ENCODE measurements at places on chromosomes 7 and 10. TPM values are rescaled to one million over a fixed set of nuclear protein-coding genes. Genes with fewer than 3 reads are reported as not detected.

The PALD1 gene
- 17.2 TPM for total RNA-seq

The MKX gene
- 34.9 TPM for total RNA-seq

The GIMAP5 gene
- 30.7 TPM for total RNA-seq

The PKD2L1 gene
- not detected for total RNA-seq

The PAPOLB gene
- 0.49 TPM for total RNA-seq

The CFTR gene
- total RNA-seq = 0.33 TPM

The PNLIP gene
- not detected for total RNA-seq

The CALCR gene
- not detected for total RNA-seq

The RAB19 gene
- total RNA-seq = not detected

The FGFR2 gene
- total RNA-seq = 71.5 TPM

The TET1 gene
- total RNA-seq = 6.4 TPM

The SLIT1 gene
- total RNA-seq = 0.71 TPM

DNA sequence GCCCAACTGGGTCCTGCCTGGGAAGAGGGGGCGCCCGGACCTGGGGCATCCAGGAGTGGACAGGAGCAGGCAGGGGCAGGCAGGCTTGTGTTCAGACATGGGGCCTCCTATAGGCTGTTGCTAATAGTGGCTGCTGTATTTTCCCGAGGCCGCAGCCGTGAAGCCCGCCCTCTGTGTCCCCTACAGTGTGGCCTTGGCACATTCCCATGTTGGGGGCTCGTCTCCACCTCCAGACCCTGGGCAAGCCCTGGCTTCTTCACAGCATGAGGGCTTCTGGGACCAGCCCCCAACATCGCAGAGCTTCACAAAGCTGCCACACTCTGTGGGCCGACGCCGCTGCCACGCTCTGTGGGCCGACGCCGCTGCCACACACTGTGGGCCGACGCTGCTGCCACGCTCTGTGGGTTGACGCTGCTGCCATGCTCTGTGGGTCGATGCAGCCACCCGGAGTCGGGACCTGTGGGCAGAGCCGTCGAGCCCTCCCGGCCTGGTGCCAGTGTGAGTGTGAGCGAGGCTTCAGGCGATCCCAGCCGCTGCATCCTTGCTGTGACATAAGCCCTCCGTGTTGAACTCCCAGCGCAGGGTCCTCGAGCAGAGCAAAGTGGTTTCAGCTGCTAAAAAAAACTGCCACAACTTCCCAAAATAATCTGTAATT is 109.0 kb downstream of the INPP5A start:
- DNase-seq = peak; percentile 59

GRCh38 chr10:114271779-114272167 is 32.7 kb downstream of the VWA2 start:
- peak; percentile 82 for DNase-seq

DNA sequence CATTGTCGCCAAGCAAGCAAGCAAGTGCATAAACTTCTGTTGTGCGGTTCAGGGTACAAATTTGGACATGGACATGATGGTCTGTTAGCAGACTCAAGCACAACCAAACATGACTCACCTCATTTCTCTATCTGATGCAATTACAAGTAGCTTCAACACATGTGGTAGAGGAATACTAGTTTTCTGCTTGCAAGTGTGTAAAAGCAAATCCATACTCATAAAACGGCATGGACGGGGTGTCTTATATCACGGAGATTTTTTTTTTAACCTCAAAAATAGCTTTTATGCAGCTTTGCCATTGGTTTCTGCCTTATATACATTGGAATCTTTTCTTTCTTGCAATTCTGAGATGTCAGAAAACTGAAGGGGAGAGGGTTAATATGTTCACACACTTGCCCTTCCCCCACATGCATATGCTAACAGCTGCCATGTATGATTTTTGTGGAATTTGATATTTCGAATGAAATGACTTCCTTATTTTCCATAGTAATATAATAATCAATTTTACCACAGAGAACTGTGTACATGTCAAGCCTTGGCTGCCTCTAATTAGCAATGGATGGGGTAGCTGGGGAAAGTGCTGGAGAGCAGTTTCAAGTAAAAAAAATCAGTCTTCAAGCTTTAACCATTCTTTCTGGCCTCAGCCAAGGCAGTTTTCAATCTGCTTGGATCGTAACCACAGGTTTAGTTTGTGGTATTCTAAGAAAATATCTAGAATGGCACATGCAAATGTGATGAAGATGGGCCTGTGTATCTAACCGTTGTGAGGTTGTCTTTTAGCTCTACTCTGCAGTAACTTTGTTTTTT is 106.0 kb upstream of the PDCD4 start:
- DNase-seq = no peak

DNA sequence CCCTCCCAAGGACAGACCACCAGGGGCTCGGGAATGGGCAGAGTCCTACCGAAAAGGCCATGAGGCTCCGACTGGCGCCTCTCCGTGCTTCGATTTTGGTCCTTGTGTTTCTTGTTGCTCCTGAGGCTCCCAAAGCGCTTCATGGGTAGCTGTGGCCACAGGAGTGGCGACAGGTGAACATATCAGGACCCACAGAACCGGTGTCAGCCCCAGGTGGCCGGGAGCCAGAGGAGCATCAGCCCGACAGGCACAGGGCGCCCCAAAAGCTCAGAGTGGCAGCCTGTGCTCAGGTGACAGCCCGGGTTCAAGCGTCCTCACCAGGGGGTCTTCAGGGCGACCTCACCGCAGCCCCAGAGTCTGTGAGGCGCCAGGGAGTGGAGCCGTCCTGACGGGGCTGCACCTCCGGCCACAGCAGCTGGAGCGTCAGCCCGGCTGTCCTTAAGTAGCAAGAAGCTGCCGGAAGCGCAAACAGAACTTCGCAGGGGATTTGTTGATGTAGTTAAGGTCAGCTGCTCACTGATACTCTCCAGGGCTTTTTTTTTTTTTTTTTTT is 141.0 kb downstream of the PRKAG2 start:
- DNase-seq = no peak

DNA sequence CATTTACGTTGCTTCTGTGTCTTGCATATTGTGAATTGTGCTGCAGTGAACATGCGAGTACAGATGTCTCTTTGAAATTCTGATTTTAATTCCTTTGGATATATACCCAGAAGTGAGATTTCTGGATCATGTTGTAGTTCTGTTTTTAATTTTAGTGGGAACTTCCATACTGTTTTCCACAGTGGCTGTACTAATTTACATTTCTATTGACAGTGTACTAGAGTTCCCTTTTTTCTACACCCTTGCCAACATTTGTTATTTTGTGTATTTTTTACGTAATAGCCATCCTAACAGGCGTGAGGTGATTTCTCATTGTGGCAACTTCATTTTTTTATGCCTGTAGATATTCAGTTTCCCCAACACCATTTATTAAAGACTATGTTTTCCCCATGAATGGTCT is 144.7 kb upstream of the INHBA start:
- DNase-seq = no peak

GRCh38 chr7:38189231-38189938 is 11.3 kb downstream of the STARD3NL start:
- no peak for DNase-seq

DNA sequence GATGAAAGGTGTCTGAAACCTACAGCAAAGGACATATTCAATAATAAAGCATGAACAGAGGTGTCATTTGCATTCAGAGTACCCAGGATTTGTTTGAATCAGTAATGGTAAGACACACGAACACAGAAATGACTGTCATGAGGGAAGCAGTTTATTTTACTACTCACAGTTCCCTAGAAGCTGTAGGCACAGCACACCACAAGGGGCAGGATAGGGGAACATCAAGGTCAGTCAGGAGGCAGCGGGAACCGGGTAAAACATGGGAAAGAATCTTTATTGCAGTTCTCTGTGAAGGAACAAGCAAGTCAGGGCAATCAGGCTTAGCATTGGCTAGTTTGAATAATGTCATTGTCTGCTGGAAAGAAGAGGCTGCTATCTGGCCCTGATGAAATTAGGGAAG is 70.2 kb upstream of the PDSS1 start:
- no peak for DNase-seq

- no peak for DNase-seq
Measured at GRCh38 chr7:1430056-1430845, 29.0 kb downstream of the MICALL2 start.

DNA sequence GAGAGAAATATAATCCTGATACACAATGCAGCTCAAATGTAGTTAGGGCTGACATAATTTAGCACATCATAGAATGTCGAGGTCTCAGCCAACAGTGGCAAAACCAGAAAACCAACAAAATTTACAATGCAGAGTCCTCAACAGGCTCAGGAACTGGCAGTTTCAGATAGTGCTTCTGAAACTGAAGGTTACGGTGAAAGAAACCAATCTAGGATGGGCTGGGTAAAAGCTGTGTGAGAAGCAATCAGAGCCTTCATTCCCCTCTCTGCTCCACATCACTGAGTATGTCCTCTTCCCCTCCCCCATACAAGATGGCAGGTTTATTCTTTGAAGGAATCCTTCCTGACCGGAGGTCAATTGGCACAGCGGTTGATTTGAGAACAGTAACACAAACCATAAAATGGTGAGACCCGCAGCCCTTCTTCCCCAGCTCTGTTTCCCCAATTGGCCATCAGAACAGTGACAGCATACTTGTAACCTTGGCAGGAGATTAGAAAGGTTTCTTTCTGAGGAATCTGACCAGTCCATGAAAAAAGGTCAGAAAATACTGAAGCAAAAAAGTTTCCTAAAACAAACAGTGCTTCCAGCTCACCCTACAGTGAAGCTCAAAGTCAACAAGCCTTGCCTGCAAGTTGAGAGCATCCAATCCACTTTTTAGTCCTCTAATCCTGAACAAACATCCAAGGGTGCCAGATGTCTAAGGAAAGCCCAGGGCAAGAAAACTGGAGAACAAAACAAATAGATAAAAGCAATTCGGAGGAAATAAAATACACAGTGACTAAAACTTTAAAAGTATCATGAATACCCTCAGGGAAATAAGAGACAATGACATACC is 53.9 kb upstream of the IL6 start:
- no peak for DNase-seq

DNA sequence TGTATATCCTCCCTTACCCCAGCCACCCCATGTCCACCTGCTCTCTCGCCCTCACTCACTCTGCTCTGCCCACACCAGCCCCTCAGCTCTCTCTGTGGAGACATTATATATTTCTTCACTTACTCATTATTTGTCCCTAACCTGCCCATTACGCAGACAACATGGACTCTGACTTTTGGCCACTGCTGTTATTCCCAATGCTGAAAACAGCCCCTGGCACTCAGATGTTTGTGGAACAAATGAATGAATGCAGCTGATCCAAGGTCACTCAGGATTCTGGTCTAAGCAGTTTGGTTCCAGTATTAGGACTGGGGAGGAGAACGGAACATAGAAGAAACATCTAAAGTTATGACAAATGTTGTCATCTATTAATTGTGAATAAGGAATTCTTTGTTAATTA is 26.7 kb downstream of the GNA12 start:
- DNase-seq = peak; percentile 41

DNA sequence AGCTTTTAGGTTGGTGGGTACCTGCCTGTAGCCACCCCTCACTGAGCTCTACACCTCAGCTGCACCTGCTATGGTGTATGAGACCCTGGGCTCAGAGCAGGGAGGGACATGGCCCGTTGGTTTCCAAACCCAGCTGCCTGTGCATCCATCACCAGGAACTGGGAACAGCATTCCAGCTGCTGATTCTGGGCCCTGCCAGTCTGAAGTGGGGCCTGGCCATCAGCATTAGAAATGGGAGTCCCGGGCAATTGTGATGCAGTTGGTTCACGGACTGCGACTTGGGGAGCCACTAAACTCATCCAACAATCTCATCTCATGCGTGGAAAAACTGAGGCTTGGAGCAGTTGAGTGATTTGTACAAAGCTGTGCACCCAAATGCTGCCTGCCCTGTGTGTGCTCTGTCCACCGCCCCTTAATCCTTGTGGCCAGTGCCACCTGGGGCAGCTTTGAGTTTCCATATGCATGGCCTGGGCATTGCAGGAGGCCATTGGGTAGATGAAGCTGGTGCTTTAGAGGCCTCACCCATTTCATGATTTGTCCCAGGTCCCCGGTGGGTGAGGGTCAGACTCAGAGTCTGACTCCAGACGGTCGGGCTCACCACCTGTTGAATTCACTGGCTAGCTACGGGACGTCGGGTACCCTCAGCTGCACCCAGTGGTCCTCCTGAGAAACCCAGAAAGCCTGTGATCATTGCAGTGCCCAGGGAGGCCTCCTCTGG is 109.0 kb upstream of the SHH start:
- DNase-seq = peak; percentile 54

- no peak for DNase-seq
Measured at GRCh38 chr7:38873433-38873832, 35.6 kb downstream of the VPS41 start.

DNA sequence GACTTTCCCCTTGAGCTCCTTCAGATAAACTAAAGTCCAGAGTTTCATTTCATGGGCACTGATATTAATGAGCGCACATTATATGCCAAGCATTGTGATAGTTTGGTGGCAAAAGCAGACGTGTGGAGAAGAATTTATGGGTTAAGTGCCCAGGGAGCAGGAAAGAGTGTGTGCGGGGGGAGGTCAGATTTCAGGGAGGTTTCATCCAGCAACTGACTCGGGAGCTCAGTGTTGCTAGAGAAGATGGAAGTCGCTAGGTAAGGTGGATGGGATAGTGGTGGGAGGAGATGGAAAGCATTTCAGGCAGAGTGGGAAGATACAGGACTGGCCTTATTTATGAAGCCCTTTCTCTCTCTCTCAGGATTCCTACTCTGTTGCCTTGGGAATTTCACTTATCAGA is 223.0 kb downstream of the SNX10 start:
- no peak for DNase-seq

DNA sequence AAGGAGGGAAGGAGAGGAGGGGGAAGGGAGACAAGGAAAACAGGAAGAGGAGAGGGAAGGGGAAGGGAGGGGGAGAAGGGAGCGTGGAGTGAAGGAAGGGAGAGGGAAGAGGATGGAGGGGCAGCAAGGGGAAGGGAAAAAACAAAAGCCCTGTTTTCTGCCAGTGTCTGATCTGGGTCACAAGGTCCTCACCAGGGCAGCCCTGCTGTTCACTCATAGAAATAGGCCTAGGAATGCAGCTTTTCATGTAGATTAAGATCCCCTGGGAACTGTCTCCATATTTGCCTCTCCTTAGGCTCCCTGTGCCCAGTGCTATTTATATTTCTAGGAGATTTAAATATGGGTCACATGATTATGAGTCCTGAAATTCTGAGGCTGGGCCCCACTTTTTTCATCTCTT is 790.7 kb downstream of the TNS3 start:
- no peak for DNase-seq

DNA sequence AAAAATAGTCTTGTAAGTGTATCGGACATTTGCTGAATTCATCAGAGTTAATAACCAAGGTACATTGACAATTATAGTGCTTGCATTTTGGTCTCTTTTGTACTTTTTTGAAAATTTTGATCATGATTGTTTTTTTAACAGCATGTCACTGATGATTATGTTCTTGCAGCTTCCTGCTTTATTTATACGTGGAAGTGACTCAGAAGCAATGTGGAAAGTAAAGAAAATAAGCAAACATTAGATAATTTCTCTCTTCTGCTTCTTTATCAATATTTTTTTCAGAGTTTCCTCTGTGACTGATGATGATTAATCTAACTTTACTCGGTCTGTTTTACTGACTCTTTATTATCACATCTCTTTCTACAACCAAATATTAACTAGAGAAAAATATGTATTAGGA is 1351.9 kb downstream of the REEP3 start:
- no peak for DNase-seq

- DNase-seq = no peak
Measured at GRCh38 chr10:70832852-70833528, 17.2 kb downstream of the SGPL1 start.

- DNase-seq = no peak
Measured at GRCh38 chr7:27651702-27652101, 11.0 kb downstream of the HIBADH start.

GRCh38 chr10:51607463-51607835 is 91.9 kb downstream of the CSTF2T start:
- DNase-seq = no peak
